ENCODE measurements at places on chromosomes 6 and 20.

DNA sequence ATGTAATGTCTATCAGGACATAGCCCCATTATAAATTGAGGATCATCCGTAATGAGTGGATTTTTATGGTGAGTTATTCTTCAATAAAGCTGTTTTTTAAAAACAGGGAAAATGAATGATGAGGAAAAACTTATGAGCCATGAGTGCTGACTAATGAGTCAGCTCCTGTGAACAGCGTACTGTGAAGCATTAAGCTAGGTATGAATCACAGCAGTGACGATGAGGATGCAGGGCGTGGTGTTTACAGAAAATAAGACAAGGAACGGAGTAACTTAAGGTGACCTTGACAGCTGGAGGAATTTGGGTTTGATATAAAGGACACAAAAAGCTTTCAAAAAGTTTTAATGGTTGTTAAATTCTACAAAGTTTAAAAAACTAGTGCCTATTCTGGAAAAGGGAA, 96.3 kb downstream of the FOXF2 start:
- no peak for DNase-seq

DNA sequence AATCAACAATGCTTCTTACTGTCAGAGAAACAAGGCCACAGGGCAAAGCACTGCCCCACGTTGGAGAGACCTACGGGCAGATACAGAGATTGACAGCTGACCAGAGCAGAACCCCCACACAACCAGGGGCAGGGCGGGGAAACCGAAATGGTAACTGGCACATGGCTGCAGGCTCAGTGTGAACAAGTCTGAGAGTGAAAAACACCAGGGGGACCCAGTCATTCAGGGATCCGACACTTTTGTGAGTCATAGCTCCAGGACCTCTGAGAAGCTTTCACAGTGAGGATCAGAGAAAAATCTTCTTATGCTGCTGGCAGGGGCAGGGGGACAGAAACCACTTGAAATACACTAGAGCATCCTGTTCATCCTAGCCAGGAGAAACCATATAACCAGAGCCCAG, 254.2 kb downstream of the C6orf118 start:
- DNase-seq, result no peak

- no peak for DNase-seq
Measured at GRCh38 chr6:44133981-44134711, 6.8 kb downstream of the TMEM63B start.

GRCh38 chr6:166179704-166180103, 12.1 kb upstream of the TBXT start:
- DNase-seq, result no peak

- no peak for DNase-seq
Measured at GRCh38 chr6:145022199-145022796, 713.0 kb downstream of the EPM2A start.

- DNase-seq, result no peak
Measured at GRCh38 chr6:111517965-111518364, 34.9 kb upstream of the REV3L start.

- no peak for DNase-seq
Measured at GRCh38 chr6:168007592-168008338, 10.3 kb downstream of the KIF25 start.

GRCh38 chr6:122962000-122962624, 33.9 kb upstream of the CLVS2 start:
- DNase-seq, result no peak

DNA sequence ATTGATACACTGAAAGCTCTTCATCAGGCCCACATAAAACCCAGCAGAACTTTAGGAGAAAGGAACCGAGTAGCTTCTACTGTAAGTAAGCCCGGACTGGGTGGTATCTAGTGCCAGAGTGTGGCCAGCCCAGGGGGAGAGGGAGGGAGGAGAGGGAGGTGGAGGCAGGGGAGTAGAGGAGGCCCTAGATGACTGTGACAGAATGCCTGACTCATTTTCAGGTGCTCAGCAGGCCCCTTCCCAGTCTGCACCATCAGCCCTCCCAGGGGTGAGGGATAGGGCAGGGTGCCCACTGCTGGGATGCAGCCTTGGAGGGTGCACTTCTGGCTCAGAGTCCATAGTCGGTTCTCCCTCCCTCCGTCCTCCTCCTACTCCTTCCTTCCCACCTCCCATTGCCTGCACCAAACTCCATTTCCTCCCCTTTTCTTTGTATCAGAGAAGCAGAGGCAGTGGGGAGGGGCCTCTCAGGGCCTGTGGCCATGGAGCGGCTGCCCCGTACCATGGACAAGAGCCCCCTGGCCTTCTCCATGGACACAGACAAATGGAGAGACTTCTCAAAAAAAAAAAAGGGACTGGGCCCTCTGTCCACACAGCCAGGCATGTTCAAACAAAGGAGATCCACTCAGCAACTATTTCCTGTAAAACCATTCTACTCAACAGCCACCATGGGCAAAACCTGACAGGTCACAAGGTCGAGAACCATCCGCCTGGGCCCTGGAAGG, 184.9 kb upstream of the SNX9 start:
- DNase-seq, result no peak

DNA sequence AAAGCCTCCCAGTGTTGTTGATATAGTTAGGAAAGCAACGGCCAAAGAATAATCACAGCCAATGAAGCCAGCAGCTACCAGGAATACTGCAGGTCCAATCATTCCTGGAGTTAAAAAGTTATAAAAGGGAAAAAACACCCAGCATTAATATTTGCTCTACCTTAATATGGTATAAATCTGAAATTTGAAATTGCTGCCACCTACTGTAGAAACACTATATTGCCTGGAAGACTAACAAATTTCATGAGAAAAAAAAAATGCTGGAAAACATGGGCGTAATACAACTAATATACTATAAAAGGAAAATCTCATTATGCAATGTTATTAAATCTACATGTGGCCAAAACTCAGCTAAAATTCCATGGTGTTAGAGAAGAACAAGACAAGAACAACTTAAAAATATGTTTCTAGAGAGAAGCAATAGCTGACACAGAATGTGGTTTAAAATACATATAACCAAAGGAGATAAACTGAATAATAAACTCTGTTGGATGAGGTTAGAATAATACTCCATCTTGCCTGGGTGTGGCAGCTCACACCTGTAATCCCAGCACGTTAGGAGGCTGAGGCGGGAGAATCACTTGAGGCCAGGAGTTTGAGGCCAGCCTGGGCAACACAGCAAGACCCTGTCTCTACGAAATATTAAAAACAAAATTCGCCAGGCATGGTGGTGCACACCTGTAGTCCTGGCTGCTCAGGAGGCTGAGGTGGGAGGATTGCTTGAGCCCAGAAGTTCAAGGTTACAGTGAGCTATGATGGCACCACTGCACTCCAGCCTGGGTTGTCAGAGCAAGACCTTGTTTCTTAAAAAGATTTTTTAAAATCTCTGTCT, 43.1 kb downstream of the SLC17A5 start:
- no peak for DNase-seq

DNA sequence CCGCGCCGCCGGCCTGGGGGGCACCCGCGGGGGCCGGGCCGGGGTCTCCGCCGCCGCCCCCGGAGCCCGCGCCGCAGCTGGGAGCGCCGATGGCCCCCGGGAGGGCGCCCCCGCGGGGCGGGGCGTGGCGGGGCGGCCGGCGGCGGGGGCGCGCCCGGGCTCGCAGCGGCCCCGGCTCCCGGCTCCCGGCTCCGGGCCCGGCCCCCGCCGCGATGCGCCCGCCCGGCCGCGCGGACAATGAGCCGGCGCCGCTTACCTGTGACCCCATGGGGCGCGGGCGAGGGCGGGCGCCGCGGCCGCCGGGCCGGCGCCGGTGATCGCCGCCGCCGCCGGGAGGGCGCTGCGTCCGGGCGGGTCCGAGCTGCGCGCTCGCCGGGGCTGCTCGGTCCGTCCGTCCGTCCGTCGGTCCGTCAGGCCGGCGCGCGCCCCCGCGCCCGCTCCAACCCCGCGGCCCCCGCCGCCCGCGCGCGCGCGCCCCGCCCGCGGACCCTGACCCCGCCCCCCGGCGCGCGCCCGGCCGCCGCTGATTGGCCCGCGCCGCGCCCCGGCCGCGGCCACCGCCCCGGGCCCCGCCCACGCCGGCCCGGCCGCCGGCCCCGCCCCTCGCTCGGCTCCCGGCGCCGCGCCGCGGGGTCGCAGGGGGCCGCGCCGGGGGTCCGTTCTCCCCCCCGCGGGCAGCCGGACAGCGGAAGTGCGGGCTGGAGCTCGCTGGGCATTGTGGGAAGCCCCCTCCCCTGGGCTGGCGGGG, at the start of gene ZBTB46:
Gene ZBTB46, minus strand, starts transcription at position 424 of the 748 bp plus-strand sequence. CDS start 40,507 bp downstream, outside the sequence.
- no peak for DNase-seq

DNA sequence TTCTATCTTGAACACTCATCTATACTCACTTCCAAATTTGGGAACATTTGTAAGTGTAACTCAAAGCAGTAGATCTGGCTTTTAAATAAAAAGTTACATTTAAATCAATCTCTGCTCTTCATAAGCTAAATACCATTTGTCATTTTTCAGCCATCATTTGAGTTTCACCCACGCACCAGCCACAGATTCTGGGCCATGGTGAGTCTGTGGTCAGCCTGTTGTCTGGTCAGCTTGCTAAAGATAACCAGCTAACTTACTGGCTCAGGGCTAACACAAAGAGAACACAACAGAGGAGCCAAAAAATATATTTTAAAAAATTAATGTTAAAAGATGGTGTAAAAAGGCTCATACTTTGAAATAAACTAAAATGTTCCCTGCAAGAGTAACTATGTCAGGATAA, 181.3 kb downstream of the KIF6 start:
- DNase-seq, result no peak

DNA sequence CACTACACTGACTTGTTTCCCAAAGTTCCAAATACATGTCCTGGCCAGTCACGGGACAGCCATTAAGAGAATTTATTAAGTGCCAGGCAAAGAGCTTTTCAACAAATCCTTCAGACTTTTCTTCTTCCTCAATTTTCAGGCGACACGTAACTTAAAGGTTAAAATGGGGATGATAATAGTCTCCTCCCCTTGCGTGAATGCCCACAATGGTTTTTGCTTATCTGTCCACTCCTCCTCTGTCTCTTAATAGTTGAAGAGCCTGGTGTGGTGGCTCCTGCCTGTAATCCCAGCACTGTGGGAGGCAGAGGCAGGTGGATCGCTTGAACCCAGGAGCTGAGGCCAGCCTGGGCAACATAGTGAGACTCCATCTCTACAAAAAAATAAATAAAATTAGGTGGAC, 11.4 kb upstream of the PARD6B start:
- DNase-seq, result no peak

GRCh38 chr6:158014505-158015187, 33.0 kb downstream of the SYNJ2 start:
- no peak for DNase-seq

- no peak for DNase-seq
Measured at GRCh38 chr6:143940011-143940597, 68.0 kb downstream of the PLAGL1 start.

- DNase-seq, result no peak
Measured at GRCh38 chr6:27096834-27097511, 150.5 kb upstream of the PRSS16 start.

DNA sequence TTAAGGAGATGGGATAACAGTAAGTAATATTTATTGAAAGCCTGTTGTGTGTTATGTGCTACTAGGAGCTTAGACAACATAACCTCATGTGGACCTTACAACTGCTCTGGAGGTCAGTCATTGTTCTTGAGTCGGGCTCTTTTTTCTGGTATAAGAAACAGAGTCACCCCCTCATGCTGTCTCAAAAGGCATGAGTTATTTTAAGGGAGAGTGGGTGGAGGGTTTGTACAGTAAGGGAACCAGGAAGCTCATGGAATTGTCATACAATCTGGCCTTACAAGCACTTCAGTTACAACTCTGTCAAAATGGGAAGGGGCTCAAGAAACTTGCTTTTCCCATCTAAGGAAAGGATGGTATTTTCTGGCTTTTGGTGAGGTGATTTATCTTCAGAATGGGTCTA, 16.5 kb upstream of the DSE start:
- DNase-seq, result no peak

DNA sequence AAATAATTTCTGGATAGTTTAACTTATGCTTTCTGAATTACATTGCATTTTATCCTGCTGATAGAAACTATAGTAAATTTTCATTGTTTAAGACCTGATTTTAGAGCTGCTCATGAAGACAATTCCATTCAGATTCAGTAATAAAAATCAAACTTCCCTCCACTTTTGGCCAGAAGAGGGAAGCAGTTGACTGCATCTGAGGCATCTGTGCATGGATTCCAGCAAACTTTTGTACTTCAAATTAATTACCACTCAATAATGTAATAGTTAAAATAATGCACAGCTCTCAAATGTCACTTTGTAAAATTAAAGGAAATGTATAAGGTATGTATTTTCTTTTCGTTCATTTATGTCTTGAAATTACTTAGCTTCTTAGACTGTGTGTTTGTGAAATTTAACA, 64.2 kb upstream of the SLC35B3 start:
- DNase-seq, result no peak

- no peak for DNase-seq
Measured at GRCh38 chr6:159074120-159074684, 29.4 kb upstream of the TAGAP start.

- DNase-seq, result no peak
Measured at GRCh38 chr20:58719258-58719657, 26.7 kb downstream of the NPEPL1 start.

- no peak for DNase-seq
Measured at GRCh38 chr20:57465943-57466342, 59.0 kb downstream of the CTCFL start.

- DNase-seq, result no peak
Measured at GRCh38 chr6:168546730-168547129, 105.7 kb downstream of the SMOC2 start.

DNA sequence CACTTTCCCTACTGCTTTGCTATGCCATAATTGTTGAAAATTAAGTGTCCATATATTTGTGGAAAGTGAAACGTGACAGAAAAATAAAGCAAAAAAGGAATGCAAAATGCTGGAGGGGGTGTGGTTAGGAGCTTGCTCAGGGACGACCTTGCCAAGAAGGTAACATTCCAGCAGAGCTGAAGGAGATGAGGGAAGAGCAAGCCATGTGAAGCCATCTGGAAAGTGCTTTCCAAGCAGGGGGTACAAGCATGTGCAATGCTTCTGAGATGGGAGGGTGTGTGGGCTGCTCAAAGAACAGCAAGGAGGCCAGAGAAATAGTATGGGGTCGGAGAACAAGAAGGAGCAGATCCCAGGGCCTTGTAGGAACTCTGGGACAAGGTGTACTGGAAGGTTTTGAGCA, 161.7 kb downstream of the ISM1 start:
- no peak for DNase-seq

GRCh38 chr20:48703511-48704219, 124.1 kb downstream of the PREX1 start:
- no peak for DNase-seq

DNA sequence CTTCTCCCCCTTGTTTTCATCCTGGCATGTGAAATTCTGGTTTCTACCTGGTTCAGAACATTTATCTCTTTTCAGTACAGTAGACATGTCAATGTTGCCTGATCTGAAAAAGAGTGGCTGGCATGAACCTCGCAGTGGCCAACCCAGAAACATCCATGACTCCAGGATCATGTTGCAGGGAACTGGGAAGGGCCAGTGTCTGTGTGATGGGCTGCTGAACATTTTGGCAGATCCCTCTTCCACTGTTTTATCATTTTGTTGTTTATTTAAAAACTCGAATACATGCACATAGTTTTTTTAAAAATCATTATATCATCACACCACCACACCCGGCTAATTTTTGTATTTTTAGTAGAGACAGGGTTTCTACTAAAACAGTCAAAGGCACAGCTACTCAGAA, 19.0 kb downstream of the WFDC3 start:
- no peak for DNase-seq

Data from NCI-H1436 treated with DMSO at 0.1 percent for 48 hours (cell line).